ENCODE measurements at places on chromosomes 4 and X.
A peak's percentile ranks its signal among the peaks of the same experiment; 100 is the strongest.

DNA sequence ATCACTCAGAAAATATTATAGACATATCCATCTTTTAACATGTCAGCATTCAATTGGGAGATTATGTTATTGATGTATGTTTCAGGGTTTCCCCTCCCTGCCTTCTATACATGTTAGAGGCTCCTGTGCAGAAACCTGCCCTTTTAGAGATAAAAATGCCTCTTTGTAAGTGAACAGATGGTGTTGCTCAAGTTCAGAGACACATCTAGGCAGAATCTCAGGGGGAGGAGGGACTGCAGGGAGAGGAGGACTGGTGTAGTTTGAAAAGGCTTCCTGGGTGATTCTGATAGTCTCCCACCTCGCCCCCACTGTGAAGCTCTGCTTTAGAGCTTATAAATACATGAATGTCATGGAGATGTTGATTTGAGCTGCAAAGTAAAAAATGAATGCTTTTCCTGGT, 12.0 kb upstream of the UNC5C start:
- DNase-seq = no peak

DNA sequence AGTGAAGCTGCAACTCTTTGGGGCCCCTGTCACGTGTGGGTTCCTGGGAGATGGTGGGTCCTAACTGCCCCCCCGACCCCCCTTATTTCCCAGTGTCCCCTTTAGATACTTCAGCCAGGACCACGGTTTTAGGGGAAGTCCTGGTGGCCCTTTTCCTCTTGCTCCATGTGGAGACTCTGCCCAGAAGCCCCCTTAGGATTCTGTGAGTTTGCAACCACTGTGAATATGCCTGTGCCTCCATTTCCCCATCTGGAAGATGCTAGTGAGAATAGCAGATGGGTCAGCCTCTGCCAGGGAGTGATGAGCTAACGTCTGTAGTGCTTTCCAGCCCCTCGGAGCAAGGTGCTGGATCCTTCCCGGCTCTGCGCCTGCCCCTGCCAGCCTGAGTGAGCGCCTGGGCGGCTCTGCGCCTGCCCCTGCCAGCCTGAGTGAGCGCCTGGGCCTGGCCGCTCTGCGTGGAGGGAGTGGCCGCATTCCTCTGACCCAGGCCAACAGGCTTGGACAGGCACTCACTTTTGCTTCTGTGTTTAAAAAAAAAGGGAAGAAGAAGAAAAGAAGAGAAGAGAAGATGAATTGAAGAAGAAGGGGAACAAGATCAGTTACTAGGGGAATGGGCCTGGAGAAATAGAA, 6.7 kb upstream of the CITED1 start:
- DNase-seq = no peak

- DNase-seq = no peak
Observed at GRCh38 chrX:19836337-19836736, 51.1 kb downstream of the SH3KBP1 start.

DNA sequence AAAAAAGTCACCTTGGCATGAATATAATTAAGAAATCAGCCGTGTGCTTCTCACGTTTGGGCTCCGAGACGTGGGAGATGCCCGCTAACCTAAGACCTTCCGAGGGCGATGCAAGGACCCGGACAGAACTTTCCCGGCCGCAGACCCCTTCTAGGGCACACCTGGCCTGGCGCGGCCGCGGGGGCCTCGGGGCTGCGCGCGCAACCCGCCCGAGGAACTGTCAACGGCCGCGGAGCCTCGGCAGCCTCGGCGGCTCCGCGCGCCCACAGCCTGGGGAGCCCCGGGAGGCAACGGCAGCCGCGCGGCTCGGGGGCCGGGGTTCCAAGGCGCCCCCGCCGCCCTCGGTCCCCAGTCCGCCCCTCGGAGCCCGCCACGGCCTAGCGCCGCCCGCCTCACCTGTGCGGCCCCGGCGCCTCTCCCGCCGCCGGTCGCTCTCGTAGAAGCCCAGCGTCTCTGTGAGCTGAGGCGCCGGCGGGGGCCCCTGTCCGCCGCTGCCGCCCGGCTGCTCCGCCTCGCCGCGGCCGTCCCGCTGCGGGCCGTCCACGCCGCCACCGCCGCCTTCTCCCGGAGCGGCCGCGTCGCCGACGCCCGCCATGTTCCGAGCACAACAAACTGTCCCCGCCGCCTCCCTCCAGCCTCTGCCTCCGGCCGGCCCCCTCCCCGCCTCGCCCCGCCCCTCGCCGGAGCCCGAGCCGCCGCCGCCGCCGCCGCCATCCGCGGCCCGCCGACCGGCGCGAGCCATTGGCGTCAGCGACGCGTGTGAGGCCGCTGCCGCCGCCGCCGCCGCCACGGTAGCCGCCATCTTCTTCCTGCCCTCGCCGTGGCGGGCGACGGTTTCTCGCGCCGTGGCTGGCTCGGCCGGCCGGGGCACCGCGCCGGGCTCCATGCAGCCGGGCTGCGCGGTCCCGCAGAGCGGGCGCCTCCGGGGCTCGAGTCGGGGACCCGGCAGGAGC, at the start of gene TAPT1:
TAPT1 (minus strand) TSS at position 609 of the 953 bp plus-strand sequence; CDS start at position 595, 14 bp downstream.
- no peak for DNase-seq

GRCh38 chrX:3621414-3621813, 92.0 kb downstream of the PRKX start:
- no peak for DNase-seq

DNA sequence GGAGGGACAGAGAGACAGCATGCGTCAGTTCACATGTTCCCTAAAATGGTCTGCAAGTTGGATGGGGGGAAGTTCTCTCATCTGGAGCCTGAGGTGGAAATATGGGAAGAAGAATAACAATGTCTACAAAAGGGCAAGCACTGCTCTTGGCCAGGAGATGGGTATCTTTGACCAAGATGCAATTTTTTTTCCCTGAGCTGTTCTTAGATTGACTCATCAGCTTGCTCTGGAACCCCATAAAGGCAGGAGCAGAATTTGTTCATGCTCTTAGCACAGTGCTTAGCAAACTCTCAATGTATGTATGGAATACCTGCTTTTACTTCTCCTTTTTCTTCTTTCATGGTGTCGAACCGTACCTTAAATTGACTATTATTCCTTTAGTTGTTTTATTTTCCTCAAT, 90.5 kb upstream of the ZNF827 start:
- DNase-seq = no peak

DNA sequence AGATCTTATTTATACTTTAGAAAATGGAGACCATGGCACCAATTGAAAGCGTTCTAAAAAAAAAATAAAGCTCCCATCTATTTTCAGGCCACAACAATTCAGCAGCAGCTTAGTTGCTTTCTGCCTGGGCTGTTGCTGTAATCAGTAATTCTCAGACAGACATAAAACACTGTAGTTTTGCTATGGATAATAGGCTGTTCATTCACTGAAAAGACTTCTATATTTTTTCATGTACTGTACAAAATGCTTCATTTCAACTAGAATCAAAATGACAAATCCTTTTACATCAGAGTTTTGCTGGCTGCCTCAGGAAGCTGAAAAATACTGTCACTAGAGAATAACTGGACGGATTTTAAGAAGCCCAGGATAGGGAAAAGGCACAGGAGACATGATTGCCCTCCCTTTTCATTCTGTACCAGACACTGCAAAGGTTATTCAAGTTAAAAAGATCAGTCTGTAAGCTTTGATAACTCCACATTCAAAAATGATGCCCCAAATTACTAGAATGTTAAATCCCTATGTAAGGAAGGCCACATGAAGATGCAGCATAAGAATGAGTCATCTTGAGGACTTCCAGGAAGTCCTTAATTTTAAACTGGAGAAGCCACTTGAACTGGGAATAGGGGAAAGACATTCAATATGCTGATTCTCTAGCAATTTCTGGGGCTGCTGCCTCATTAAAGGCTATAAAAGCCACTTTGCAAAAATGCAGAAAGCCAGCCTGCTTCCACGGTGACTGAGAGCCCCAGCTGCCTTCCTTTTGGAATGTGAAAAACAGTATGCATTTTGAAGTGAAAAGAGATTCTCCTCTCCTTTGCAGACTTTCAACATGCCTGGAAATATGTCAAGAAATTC, 403.2 kb upstream of the RASGEF1B start:
- no peak for DNase-seq

- no peak for DNase-seq
Observed at GRCh38 chr4:66465111-66465510, 794.8 kb upstream of the EPHA5 start.

GRCh38 chr4:139453041-139453370, 915 bp upstream of the RAB33B start:
- DNase-seq = peak; percentile 36

DNA sequence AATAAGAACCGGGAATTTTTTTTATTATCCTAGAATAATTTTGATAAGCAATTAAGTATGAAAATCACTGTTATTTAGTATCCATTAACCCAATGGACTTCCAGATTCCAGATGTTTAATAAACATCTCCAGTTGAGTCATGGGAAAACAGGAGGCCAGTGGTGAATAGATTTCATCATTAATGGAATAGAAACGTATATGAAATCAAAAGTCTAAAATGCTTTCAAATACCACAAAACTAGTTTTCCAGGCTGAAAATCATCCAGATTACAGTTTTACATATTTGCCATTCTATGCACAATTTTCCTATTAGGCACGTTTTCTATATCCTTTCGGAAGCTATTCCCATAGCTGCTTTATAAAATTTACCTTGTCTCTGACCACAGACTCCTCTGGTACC, 35.0 kb downstream of the IRF2 start:
- DNase-seq = no peak

DNA sequence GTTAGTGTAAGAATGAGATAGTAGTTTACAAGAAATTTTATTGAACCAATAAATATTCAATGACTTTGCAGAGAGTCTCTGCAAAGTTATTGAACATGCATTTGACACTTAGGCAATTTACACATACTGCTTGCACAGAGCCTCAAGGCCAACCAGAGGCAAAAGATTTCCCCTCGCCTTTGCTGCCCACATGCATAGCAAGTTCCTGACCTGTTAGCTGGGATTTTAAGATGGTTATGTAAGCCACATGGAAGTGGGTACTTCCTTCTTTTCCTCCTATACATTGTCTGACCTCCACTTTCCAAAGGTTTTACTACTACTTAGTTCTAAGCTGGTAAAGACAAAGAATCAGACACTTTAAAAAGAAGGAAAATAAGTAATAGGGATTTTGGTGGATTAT, 430.1 kb upstream of the FRG1 start:
- DNase-seq = no peak

DNA sequence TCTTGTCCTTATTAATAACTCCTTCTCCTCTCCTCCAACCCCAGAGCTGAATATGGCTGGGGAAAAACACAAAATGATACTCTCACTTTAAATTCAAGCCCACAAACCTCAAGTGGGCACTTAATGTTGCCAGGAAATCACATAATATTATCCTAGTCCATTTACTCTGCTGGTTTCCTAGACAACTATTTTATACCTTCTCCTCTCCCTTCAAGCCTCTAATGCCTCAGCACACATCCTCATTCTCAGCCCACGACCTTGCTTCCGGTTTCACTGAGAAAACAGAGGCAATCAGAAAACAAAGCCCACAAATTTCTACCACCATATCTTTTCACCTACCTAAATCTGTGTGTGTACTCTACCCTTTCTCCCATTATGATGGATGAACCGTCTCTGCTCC, 12.1 kb upstream of the CLCN5 start:
- no peak for DNase-seq

DNA sequence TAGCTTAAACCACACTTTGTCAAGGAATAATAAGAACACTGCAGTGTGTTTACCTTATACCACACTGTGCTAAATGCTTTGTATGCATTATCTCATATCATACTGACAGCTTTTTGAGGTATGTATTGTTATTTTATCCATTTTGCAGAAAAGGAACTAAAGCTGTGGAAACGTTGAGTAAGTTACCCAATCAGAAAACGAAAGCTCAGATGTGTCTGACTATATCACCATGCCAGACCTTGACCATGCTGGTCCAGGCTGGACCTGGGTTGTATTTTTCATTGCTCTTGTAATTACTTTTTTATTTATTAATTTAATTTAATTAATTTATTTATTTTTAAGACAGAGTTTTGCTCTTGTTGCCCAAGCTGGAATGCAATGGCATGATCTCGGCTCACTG, 2.1 kb downstream of the HSD17B11 start:
- DNase-seq = no peak

DNA sequence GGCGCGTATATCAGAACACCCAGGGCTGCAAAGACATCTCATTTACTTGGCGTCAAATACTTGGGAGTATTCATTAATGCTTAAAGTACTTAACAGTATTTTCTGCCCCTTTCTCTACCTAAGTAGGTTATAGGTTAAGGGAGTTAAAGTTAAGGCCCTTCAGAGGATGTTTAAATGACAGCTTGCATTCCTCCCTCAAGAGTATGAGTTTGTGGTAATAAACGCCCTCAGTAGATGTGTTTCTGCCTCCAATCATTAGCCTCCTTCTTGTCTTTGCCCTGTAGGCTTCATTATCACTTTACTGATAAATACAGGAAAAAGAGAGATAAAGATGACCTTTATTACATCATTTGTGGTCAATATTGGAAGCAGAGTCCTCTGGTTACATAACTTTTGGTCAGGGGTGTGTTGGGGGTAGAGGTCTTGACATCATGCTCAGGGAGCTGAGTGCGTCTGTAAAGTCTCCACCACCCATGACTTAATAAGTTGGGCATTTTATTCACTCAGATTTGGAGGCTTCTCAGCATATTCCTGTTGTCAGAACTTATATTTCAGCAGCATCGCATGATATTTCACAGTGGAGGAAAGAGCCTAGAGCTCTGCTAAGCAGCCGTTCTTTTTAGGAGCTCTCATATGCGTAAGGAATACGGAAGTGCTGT, 145.9 kb downstream of the CPE start:
- no peak for DNase-seq

- no peak for DNase-seq
Observed at GRCh38 chrX:47690175-47690574, 31.2 kb upstream of the UXT start.

DNA sequence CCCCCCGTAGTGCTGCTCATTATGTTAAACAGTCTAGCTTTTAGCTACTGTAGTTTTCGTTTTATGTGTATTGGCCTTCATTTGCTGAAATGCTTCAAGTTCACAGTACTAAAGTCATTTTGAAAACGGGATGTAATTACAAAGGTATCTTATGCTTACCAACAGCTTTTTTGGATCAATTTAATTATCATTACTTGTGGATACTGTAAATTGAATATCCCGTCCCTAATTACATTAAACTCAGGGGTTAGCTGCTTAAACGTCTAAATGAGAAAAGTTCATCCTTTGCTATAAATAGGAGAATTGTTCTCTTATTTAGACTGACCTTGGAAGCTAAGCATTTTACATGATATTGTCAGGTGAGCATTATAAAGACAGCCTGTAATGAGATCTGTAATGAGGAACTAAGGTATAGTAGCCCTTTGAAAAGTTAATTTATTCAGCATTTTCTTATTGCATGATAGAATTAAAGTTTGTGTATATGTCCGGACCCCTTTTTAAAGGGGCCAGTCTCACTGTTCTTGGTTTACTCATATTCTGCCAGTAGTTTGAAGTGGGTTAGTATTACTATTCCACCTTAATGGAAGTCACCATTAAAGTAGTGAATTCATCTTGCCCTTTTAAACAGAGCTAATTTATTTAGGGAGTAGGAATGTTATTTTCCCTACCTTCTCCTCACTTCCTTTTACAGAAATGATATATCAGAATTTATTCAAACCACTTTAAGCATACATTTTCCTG, 252.6 kb downstream of the TENM3 start:
- no peak for DNase-seq

- DNase-seq = no peak
Observed at GRCh38 chr4:18397681-18398390, 376.3 kb upstream of the LCORL start.

GRCh38 chrX:121195719-121196118, 148.3 kb downstream of the GLUD2 start:
- DNase-seq = no peak

- DNase-seq = no peak
Observed at GRCh38 chrX:77925764-77926163, 15.3 kb downstream of the ATP7A start.

GRCh38 chr4:183797445-183798300, 107.4 kb upstream of the STOX2 start:
- no peak for DNase-seq

GRCh38 chr4:109655396-109655795, 47.8 kb downstream of the CASP6 start:
- no peak for DNase-seq

Data from epithelial cell of prostate (primary cell).